Activated T-cell treated with anti-CD3 and anti-CD28 coated beads, Interleukin-2, amount 50 U/mL, for 72 hours (primary cell): ENCODE measurements at places on chromosomes 16 and 17.

DNA sequence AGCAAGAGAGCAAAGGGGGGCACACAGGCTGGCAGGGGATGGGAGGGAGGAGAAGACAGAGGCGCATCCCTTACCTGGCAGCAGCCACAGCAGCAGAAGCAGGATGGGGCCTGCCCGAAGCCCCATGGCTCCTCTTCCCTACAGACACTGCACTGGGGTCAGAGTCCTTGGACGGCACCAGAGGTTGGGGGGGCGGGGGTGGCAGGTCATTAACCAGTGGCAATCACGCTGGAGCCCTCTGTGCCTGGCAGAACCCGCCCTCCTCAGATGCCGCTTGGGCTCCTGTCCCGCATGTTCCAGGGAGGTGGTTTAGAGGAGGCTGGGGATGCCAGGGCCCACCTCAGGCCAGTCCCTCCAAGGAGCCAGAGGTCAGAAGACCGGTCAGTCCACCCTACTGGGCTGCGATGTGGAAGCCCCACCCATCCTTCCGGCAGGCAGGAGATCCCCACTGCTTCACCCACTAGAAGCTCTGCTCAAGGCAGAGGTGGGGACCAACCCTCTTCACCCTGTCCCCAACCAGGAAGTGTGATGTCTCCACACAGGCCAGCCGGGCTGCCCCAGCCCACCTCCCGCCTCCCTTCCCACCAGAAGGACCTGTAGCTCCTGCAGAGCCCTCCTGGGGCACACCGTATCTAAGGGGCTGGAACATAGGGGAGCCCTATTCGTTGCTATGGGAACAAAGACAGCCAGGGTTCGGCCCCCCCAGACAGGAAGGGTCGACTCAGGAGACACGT lies 11.7 kb downstream of the ZG16B start:
- DNase-seq: no peak

DNA sequence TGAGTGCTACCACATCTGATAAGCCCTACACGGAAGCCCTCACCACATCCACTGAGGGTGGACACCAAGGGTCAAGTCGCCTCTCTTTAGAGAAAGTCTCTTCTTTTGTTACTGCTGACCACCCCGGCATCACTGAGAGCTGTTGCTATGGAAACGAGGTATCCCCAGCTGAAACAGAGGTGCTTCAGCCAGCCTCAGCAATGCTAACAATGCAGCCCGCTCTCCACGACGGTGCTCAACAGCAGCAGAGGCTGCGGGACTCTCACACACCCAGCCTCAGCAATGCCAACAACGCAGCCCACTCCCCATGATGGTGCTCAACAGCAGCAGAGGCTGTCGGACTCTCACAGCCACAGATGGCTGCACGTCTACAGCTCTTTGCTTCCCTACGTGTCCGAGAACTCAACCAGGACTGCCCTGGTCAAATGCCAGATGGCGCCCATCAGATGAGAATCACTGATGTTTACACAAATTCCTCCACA lies 41.4 kb downstream of the VPS53 start:
- DNase-seq: no peak

DNA sequence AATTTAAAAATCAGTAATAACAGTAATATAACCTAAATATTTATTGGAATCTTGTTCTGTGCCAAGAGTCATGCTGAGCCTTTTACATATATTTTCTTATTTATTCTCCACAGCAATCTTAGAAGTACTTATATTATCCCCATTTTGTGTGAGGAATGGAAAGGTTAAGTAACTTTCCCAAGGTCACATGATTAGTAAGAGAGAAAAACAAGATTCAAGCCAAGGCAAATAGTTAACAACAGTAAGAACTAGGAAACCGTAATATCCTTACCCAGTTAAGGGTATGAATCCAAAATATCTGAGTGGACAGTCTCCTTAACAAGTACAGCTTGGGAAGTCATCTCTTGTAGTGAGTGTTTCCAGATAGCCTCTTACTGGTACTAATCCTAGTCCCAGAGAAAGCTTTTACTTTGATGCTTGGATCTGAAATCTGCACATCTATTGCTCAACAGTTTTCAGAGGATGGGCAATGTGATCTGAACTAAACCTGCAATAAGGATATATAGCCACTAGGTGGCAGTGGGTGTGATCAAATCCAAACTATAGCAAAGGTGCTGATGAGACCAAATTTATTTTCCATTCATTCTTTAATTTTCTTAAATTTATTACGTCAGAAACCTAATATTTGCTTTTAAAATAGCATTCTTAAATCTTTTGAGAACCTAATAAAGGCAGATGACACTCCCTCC lies 23.3 kb downstream of the SHISA6 start:
- DNase-seq: no peak

- no peak for DNase-seq
Measured at GRCh38 chr16:66690106-66690847, 6.3 kb downstream of the CMTM4 start.

- DNase-seq: peak; percentile 68
Measured at GRCh38 chr17:77233635-77234334, 93.0 kb downstream of the SEC14L1 start.

DNA sequence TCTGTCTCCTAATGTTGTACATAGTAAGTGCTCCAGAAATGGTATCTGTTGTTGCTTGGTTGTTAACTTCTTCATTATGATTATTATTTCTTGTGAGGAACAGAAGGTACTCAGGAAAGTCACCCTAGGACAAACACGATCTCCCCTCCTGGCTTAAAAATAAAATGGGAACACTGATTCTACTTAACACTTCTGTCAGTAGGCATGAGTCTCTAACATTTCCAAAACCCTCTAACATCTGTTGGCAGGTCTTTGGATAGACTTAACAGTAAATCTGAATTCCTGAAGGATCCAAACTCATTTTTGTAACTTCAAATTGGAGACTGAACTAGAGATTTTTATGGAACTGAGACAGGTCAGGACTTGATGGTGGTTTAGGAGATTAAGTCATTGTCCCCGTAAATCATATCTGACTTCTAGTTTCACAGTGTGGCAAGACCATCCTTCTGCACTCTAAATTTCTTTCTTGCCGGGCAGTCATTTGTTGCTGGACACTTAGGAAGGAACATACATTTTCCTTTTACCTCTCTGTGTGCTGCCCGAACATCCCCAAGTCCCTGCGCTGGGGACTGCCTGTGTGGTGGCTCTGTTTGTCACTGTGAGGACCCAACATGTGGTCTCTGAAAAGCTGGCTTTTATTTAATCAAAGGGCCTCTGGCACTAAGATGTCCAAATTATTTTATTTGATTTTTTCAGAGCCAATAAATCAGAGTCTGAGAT lies 149.9 kb downstream of the NPIPB5 start:
- DNase-seq: no peak

GRCh38 chr17:69012895-69013805 lies 47.6 kb downstream of the ABCA9 start:
- no peak for DNase-seq

GRCh38 chr17:36148559-36149295 lies 27.7 kb downstream of the TBC1D3B start:
- DNase-seq: peak; percentile 76

DNA sequence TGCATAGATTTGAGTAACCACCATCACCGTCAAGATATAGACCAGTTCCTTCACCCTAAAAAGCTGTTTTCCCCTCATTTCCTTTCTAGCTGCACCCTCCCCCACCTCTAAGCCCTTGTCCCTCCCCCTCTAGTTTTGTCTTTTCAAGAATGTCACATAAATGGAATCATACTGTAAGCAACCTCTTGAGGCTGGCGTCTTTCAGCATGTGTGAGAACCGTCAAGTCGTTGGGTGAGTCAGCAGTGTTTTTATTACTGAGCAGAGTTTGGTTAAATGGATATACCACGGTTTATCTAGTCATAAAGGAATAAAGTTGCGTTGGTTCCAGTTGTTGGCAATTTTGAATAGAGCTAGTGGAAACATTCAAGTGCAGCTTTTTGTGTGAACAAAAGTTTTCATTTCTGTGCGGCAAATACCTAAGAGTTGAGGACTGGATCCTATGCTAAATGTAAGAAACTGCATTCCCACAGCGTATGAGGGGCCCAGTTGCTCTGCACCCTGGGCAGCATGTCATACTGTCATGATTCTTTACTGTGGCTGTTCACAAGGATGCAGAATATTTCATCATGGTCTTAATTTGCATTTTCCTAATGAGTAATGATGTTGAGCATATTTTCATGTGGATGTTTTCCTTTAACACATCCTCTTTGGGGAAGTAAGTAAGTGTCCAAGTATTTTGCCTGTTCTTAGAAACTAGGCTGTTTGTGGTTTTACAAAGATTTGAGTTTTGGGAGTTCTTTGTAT lies 264.3 kb downstream of the CPPED1 start:
- peak; percentile 79 for DNase-seq

GRCh38 chr16:85056211-85056748 lies 28.7 kb downstream of the KIAA0513 start:
- DNase-seq: no peak
